ENCODE measurements at places on chromosomes 3 and 15.

GRCh38 chr3:183854318-183855035 lies 29.1 kb upstream of the MAP6D1 start:
- no peak for DNase-seq

DNA sequence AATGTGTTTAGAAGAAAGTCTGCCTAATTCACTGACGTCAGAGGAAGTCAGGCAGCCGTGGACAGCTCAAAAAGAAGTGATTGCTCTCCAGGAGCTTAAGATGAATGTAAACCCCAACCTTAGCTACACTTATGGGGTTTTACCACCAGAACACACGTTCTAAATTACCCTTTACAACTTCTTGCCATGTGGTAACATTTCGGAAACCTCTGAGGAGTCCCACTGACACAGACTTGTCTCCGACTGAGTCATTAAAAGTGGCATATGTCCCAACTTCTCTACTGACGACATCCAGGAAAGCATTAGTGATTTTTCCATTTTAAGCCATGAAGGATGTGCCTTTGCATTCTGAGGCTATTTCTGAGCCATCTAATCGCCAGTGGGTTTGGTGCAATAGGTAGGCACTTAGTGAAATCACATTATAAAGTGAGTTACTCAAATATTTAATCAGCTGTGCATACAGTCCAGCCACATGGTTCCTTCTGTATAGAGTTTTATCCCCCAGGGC lies 32.4 kb downstream of the C2CD4A start:
- no peak for DNase-seq

DNA sequence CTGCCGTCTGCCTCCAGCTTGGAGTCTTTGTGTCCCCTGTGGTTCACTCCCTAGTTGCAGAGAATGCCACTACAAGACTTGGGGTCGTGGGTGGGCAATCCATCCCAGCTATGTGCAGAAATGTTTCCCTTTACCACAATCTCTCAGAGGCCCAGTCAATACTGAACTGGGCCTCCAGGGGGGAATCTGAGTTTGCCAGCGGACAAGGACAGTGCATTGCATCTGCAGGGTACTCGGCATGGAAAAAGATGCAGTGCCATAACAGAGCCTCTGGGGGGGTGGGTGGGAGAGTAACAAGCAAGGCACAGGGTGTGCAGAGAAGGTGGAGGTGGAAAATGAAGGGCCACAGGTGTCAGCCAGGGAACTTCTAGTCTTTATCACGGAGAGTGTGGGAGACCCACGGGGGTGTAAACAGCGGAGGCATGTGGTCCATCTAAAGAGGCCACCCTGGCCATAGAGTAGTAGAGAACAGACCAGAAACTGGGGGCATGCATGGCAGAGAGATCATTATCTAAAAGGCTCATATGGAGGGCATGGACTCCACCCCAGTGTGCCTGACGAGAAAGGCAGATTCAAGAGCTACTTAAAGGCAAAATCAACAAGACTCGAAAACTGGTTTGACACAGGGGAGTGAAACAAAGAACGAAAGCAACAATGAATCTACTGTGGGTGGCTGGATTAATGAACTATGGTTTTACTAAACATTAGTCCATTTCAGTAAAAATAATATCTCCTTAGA lies 182.4 kb downstream of the ANXA2 start:
- no peak for DNase-seq

DNA sequence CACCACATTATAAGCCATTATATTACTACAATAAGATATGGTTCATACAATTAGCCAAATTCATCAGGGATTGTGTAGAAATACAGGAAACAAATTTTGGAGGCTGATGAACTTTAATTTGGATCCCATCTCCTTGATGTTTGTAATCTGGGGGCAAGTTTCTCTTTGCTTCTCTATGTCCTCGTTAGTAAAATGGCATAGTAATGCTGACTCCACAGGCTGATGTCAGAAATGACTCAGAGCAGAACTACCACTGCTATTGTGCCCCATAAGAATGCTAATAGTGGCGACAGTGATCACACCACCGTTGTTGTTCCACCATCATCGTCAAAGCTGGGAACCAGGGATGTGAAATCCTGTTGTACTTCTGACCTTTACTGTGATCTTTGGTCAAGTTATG lies 722.3 kb upstream of the LMCD1 start:
- DNase-seq, result no peak

DNA sequence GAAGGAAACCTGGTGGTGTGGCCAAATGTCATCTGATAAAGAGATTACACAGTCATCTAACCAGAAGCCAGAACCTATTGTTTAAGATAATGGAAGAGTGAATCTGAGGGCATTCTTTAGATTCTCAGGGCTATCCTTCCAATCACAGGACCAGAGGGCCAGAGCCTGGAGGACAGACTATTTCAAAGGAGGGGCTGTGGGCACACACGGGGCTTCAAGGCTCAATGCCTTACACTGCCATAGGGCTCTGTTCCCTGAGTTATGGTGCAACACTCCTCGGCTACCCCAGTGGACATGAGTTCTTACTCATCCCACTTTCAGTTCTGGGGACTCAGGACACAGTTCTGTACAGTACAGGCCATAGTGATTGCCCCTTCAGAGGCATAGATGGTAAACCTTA lies 343.9 kb upstream of the ALCAM start:
- DNase-seq, result no peak

Data from stimulated activated CD8-positive, alpha-beta memory T cell treated with anti-CD3 and anti-CD28 coated beads, Interleukin-15, amount 100 ng/mL, for 24 hours (primary cell).